ENCODE measurements at places on chromosomes 6 and 20.

GRCh38 chr6:82072121-82072521 lies 175.4 kb downstream of the IBTK start:
- DNase-seq: no peak

- no peak for DNase-seq
Measured at GRCh38 chr6:170088582-170088955, 202.3 kb downstream of the DLL1 start.

DNA sequence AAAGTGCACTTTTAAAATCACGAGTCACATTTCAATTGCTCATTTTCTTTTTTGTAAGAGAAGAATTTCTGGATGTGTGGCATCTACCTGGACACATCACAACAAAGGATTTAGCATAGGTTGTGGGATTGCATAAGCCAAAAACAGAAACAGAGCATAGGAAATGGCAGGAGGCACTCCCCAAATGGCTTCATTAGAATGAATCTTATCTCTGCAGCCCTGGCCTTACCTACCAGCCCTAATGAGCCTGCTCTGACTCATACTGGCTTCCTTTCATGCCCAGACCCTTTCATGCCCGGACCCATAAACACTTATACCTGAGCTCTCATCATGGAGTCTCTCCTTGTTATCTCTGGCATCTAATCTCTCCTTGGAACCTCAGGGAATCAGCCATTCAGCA lies 23.9 kb upstream of the SPTLC3 start:
- DNase-seq: no peak

- DNase-seq: no peak
Measured at GRCh38 chr6:13142611-13143010, 185.7 kb downstream of the TBC1D7 start.

DNA sequence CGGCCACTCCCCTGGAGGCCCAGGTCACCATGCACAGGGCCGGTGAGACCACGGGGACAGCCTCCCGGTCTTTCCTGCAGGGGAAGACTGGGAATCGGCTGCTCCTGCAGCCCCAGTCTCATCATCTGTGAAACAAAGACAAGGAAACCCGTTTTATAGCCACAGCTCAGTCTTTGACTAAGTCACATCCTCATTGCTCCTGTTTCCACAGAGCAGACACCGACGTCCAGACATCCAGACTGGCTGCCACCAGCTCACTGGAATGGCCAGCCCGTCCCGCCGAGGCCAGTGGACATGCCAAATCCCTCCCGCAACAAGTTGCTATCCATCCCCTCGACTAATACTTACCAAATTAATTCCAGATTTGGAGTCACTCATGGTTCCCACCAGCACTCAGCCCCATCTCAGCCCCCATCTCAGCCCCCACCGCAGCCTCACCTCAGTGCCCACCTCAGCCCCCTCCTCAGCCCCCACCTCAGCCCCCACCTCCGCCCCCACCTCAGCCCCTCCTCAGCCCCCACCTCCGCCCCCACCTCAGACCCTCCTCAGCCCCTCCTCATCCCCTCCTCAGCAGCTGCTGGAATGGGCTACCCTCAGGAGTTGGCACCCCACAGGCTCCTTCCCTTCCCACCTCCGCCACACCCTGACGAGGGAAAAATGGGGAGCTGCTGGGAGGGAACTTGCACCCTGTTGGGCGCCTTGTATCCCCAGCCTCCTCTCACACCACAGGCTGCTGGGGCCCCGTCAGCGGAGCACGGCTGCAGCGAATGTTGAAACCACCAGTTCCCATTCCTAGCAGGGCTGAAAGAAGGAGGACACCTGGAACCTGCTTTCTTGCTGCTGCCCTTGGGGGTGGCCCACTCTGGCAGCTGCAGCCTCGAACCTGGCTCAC lies 48.7 kb downstream of the YTHDF1 start:
- DNase-seq: no peak

GRCh38 chr6:51514748-51515402 lies 572.5 kb downstream of the PKHD1 start:
- DNase-seq: no peak

DNA sequence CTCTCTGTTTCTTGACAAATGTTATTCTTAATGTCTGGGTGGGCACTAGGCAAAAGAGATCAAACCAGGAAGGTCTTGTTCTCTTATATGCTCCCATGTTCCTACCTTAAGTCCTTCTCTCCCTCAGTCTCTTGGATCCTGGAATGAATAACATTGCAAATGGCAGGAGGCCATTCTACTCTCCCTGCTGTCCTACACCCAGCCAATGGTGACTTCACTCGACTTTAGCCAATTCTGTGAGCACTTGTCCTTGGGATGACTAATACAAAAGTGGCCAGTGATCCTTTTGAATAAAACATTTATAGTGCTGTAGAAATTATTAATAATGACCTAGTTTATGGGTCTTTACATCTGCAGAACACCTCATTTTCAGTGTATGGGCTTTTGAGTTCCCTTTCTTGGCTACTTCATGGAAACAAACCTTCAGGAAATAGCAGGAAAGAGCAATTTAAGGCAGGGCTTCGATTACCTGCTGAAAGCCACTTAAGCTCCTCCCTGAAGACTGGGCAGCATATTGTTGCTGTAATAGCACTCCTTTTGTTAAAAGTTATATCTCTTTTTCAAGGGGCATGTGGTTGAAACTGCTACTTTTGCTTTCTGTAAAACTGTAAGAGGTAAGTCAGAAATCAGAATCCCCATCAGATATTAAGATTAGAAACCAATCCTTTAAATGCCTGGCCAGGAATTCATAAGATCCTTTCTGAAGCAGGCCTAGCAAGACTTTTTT lies 10.5 kb downstream of the OTOR start:
- DNase-seq: no peak
